ENCODE measurements at places on chromosomes 2 and 18.

DNA sequence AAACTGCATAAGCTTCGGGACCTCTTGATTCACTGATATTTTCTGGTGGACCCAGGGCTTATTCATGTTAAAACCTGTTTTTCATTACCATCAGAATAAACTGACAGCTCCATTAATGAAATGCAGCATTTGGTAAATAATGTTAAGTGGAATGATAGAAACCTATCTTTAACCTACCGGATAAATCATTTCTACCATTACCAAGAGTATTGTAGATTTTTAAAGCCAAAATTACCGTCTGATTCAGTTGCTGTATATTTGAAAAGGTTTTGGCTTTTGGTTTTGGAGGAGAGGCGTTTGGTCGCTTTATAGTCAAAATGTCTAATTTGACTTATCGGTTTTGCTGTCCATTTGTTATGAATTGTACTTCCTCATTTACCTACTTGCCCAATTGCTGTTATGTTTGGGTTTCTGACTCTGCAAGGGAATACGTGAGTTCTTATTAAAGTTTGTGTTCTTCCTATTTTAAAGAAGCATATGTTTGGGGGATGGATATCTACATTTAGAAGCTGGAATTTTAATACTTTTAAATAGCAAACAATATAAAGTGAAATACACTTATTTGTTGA, 1.0 kb upstream of the CUL3 start:
- no peak for DNase-seq

GRCh38 chr2:218035463-218036100, 32.8 kb upstream of the TNS1 start:
- DNase-seq: no peak

DNA sequence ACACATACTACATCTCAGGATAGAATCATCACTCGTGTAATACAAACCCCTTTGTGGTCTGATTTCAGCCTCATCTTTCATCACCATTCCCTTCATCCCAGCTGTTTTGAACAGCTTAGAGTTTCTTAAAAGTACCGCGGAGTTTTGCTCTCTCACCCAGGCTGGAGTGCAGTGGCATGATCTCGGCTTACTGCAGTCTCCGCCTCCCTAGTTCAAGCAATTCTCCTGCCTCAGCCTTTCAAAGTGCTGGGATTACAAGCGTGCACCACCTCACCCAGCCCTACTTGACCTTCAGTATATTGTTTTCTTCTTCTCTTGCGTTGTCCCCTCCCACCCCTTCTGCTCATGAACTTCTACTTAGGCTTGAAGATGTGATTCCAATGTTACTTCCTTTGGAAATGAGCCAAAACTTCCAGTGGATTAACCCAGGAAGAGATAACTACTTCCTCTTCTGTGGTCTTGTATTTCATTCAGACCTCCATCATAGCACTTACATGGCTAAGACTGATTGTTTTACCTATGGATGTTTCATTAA, 15.8 kb downstream of the ERLEC1 start:
- DNase-seq: no peak

DNA sequence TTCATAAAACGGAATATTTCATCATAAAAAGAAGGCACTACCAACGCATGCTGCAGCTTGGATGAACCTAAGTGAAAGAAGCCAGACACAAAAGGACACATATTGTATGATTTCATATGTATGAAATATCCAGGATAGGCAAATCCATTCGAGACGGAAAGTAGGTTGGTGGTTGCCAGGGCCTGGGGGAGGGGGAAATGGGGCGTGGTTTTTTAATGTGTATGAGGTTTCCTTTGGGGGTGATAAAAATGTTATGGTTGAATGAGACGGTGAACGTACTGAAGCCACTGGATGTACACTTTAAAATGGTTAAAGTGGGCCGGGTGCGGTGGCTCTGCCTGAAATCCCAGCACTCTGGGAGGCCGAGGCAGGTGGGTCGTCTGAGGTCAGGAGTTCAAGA, 20.0 kb upstream of the SPATA3 start:
- DNase-seq: no peak

GRCh38 chr2:38978296-38978903, 88.7 kb downstream of the ARHGEF33 start:
- no peak for DNase-seq
